Hematopoietic multipotent progenitor cell treated with erythropoietin and hydrocortisone succinate and interleukin-3 and kit ligand, for 15 days (in vitro differentiated cells): ENCODE measurements at places on chromosomes 5 and 9.

DNA sequence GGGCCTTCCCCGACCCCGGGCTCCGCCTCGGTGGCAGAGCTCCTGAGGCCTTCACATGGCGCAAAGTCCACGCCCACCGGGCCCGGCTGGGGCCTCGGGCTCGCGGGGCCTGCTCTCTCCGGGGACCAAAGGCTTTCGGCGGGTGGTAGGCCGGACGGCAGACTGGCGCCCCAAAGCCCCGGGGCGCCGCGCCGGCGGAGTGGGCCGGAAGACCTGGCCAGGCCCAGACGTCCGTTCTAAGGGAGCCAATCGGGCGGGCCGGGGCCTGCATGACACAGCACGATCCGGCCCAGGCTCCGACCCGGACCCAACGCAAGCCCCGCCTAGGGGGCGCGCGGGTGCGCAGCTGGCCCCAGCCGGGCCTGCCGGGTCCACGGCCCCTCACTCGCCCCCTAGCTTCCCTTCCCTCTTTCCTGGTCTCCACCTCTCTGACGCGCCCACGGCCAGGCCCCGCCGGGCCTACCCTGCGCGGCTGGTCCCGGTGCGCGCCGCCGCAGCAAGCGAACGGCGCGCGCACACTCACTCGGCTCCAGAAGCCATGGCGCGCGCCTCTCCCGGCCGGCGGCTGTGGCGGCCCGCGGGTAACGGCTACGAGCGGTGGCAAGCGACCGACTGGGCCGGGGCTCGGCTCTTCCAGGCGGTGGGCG lies 488 bp downstream of the VCP start:
- peak; percentile 81 for DNase-seq

DNA sequence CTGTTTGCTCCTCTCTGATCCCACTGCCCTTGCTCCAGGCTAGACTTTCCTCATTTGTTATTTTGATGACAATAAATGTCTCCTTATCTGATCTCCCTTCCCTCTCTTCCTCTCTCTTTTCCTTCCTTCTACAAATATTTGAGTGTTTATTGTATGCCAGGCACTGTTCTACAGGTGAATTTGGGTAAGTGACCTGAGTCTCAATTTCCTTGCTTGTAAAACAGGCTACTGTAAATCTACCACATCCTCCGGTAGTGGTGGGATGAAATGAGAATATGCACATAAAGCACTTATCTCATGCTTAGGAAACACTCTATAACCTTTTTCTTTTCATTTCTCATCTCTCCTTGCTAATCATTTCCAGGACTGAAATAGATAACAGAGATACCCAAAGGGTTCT lies 86.4 kb downstream of the HMHB1 start:
- no peak for DNase-seq

GRCh38 chr5:116404016-116404415 lies 170.6 kb downstream of the SEMA6A start:
- DNase-seq = no peak

DNA sequence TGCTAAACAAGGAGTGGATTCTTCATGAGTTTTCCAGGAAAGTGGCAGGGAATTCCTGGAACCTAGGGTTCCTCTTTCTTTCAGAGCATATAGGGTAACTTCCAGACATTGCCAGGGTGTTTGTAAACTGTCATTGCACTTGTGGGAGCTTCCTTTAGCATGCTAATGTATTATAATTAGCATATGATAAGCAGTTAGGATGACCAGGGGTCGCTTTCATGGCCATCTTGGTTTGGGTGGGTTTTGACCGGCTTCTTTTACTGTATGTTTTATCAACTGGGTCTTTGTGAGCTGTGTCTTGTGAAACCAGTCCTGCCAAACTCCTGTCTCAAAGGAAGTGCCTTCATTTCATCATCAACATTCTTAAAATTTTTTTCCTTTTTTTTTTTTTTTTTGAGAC lies 11.9 kb upstream of the MELK start:
- no peak for DNase-seq

DNA sequence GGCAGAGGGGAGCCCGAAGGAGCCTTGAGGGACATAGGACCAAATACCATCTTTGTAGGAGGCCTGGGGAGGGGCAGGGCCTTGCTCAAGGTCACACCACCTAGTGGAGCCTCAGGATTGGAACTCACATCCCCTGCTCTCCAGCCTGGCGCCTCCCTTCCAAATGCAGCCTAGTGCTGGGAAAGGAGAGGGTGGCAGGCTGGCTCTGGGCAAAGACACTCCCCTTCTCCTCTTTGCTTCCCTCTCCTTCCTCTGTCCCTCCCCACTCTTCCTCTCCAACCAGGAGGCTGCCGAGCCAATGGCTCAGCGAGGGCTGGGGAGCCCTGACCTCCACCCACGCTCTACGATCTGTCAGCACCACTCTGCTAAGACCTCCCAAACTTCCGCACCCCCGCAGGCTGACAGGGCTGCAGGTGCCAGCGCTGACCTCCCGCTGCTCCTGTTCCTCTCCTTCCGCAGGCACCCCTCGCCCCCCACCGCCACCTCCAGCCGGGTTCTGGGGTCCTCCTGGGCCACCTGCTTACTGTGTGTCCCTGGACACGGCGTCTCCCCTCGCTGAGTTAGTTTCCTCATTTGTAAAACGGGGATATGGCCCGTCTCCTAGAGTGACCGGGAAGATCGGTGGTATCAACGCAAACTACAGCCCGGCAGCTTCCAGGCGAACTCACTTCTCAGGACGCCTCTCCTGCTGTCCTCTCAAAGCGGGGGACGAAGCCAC lies 52.9 kb downstream of the C9orf50 start:
- DNase-seq = no peak

DNA sequence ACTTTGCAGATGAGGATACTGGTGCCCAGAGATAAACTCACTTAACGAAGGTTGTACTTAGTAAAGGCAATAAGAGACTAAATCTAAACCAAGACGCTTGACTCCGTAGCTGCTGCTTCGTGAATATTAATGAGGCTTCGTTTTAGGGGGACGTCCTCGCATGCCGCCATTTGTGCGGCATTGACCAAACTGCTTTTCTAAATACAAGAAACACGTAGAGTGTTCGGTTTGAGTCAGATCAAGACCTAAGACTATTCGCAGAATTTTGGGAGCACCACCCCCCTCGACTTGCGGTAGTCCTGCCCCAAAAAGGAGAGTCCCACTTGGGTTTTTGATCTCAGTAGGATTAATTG lies 1.1 kb downstream of the NPM1 start:
- no peak for DNase-seq

DNA sequence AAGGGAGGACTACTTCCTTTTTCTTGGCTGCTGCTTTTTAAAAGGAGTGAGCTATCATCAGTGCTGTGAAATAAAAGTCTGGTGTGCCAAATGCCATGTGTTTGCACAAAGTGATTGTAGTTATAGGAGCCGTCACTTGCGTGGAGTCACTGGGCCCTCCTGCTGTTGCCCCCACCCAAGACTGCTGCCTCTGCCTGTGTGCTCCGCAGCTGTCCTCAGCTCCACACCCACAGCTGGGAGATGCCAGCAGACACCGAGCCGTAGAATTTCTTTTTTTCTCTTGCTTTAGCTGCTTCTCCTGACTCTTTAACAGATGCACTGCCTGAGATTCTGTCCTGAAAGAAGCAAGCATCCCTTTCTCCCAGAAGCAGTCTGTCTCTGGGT lies 9.8 kb upstream of the GLE1 start:
- no peak for DNase-seq

GRCh38 chr5:39680213-39680612 lies 255.4 kb upstream of the DAB2 start:
- DNase-seq = no peak

DNA sequence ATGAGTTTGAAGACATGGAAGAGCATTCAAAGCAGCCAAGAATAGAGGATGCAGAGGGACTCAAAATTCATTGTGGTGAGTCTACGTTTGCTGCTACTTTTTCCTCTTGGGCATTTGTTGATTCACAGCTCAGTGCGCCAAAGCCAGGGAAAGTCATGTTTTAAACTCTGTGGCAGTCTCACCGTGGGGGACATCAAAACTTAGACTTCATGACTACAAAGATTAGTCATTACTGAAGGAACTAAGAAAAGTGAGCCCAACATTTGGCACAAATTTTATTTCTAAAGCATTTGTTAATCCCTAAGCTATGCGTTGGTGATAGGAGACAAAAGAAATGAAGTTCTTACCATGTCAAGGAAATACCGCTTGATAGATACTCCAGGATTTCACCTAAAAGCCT lies 73.7 kb upstream of the MTAP start:
- DNase-seq = no peak

- no peak for DNase-seq
Observed at GRCh38 chr9:7507566-7508270, 291.9 kb downstream of the DMAC1 start.

DNA sequence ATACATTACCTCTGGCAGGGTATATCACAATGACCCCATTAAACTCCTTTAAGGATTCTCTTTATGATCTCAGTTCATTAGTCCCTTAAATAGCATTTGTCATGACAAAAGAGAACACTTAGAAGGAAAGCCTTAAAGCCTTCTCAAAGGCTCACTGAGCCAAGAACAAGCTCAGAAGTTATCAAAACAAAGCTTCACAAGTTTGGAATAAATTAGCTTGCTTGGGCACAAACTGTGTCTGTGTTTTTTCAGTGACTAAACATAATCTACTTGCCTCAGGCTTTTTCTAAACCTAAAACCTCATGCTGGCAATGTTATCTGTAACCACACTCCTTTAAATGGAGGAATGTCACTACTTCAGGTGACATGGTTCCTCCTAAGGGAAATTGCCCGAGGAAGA lies 1114.9 kb upstream of the C9orf72 start:
- no peak for DNase-seq

DNA sequence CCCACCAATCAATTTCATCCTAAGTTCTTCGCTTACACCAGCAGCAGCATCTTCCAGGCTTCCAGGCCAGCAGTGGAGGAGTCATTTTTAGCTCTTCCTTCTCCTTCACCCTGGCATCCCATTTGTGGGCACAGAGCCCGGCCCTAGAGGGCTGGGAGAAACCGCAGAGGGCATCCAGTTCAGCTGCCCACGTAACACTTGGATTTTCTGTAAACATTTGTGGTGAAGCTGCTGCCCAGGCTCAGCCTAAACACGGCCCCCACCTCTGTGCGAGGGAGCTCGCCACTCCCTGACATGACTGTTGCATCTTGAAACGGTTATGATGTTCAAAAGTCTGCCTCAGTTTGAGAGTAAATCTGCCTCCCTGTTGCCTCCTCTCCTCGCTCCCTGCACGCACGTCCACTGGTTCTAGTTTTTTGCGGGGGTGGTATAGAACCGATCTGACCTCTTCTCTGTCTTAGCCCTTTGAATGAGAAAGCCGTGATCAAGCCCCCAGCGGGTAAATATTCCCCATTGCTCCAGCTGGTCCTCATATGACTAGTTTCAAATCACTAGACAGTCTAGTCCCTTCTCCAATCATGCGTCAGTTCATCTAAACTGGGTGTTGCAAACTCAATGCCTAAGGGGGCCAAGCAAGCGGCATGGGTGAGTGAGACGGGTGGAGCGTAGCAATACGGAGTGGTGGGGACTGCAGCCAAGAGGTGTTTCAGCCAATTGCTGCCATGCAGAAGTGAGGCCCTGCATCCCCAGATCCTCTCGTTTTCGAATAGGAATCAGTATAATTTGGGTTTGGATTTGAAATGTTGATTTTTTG lies 34.9 kb upstream of the N4BP3 start:
- DNase-seq = no peak

DNA sequence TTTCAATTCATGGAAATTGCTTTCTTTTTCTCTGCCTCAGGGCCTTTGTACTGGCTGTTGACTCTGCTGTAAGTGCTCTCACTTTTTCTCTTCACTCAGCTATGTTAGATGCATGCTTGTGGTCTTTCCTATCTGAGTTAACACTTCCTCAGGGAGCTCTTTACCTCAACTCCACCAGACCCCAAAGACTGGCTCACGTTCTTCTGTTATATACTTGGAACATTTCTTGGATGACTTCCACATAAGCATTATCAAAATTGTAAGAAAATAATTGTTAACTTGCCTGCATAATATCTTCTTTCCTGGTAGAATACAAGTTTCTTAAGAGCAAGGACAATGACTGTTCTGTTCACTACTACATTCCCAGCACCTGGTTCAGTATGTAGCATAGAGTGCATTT lies 455.9 kb downstream of the EBF1 start:
- no peak for DNase-seq

DNA sequence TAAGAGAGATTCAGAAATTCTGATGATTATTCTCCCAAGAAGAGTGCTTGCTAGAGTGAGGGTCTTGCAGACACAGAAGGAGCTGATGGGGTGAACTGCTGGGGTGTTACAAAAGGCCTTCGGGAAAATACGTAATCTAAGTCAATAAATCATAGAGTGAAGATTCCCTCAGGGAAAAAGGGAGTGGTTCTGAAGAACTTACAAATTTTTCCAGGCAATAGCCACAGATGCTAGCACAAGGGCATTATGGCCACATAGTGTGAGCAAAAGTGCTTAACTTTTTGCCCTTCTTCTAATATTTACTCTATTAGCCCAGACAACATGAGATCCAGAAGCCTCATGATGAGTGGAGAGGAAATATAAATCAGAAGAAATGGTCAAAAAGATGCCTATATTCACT lies 137.3 kb downstream of the TMC1 start:
- no peak for DNase-seq

DNA sequence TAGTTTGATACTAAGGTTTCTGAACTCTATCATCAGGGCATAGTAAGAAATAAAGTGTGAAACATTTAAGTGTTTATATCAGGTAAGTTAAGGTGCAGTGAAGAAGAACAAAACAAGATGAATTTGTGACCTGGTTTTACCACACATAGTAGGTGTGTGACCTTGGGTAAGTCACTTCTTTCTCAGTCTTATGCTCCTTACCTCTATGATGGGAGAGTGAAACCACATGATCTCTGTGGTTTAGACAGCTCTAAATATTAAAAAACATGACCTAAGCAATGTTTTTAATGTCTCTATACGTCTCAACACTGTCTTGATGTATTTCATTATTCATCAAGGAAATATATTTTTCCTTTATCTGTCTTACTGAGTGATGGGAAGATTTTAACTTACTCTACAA lies 629.6 kb upstream of the DMAC1 start:
- DNase-seq = no peak

- no peak for DNase-seq
Observed at GRCh38 chr5:83654427-83654994, 66.1 kb downstream of the HAPLN1 start.

- no peak for DNase-seq
Observed at GRCh38 chr5:87008751-87009560, 258.7 kb upstream of the RASA1 start.

DNA sequence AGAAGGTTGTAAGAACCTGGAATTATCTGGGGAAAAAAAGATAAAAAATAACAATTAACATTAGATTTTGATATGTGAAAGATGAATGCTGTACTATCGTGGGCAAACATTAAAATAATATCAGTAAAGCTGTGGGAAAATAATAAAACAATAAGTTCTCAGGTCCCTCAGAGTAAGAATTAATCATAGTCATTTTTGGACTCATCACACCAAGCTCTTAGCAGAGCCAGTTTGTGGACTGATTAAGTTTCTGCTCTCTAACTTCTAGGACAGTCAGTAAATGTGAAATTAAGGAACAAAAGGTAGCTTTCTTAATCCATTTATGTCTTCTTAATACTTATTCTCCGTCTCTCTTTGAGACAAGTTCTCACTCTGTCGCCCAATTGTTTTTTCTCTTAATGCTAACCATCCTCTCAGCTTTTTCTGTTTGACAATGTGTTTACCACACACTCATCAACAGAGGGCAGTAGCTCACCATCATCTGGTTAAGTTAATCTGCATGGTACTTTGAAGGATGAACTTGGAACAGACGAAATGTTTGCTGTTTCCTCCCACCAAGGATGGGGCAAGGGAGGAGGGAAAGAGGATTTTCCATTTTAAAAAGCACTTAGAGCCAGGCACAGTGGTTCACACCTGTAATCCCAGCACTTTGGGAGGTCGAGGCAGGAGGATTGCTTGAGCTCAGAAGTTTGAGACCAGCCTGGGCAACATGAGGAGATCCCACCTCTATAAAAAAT lies 5.3 kb upstream of the ACO1 start:
- peak; percentile 79 for DNase-seq
